Osteocyte (in vitro differentiated cells): ENCODE measurements at places on chromosomes 3 and 15.

DNA sequence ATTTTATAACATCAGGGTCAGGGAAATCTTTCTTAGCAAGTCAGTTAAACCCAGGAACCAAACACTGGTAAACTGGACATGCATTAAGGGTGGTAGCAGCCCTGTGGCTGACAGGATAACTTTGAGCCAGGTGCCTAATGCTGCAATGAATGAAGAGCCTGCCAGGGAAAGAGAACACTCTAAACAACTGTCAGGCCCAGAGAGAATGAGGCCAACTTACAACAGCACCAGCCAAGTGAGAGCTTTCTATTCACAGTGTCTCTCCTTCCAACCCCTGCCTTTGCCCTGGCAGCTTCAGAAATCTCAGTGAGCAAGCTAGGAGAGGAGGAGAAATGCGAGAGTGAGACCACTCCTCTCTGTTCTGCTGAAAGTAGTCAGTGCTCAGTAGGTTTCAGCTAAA, 50.4 kb upstream of the ATP2C1 start:
- no peak for DNase-seq

GRCh38 chr3:42070524-42070923, 20.6 kb upstream of the TRAK1 start:
- DNase-seq, result no peak

DNA sequence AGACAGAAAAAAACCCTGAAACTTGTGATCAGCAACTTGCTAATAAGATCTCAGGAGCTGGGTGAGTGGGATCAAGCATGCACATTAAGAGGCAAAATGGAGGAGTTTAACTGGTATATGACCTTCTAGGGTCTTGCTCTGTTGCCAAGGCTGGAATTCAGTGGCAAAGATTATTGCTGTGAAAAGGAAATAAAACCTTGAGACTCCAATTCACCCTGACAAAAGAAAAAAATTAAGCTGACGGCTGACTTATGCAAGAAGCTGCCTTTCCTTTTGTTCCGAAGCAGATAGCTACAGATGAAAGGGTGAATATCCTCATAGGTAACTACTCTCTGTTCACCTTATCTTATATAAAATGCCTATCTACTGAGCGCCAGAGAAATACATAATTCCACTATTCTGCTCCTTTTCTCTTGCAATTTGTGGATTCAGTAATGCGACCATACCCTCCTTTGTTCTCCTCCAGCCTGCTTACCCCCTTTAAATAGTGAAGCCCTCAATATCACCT, 68.9 kb downstream of the HERC1 start:
- no peak for DNase-seq

DNA sequence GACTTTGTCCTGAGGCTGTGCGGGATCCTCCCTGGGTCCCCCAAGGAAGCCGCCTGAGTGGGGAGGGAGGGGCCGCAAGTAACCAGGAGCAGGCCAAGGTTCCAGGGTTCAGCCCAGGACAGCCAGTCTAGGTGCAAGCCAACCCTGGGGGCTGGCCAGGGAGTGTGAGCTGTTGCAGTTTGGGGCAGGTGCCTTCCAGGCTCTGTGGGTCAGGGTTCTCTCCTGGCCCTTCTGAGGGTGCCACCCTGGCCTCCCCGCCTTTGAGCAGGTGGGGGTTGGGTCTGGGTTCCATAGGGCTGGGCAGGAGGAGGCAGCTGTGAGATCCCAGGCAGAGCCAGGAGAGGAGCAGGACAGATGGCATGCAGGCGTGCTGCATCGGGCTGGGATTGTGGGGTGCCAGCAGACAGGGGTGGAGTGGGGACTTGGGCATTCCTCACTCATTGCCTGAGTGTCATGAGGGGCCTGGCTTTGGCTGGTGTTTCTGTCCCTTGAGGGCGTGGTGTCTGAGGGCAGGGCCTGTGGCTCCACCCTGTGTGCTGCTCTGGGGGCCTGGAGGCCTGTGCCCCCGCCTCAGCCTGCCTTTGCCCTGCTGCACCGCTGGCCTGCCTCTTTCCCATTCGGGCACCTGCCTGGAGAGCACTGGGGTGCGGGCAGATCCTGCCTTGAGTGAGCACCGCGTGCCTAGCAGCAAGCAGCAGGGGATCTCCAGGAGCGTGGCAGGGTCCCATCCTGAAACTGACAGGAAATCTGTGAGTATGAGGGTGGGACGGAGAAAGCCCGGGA, 18.4 kb downstream of the KLF13 start:
- DNase-seq, result no peak

GRCh38 chr3:160921020-160921635, 165.1 kb downstream of the PPM1L start:
- no peak for DNase-seq
